ENCODE measurements at places on chromosomes 4 and X.

GRCh38 chr4:126530996-126531585, 1101.7 kb upstream of the INTU start:
- peak; percentile 19 for DNase-seq

DNA sequence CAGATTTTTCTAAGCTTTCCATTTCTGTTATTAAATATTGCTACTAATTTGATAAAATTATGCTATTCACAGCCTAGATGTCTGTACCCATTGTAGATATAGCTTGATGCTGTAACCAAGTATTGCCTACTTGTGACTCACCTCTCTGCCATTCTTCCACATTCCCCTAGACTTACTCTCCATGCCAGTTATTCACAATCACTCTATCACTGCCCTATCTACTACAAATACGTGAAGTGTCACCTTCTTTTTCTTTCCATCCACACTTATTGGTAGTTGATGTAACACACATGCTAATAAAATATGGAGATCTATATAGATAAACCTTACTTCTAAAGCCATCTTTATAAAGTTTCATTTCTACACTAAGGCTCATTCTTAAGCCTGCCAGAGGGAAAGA, 179.4 kb upstream of the PACRGL start:
- DNase-seq, result peak; percentile 80

DNA sequence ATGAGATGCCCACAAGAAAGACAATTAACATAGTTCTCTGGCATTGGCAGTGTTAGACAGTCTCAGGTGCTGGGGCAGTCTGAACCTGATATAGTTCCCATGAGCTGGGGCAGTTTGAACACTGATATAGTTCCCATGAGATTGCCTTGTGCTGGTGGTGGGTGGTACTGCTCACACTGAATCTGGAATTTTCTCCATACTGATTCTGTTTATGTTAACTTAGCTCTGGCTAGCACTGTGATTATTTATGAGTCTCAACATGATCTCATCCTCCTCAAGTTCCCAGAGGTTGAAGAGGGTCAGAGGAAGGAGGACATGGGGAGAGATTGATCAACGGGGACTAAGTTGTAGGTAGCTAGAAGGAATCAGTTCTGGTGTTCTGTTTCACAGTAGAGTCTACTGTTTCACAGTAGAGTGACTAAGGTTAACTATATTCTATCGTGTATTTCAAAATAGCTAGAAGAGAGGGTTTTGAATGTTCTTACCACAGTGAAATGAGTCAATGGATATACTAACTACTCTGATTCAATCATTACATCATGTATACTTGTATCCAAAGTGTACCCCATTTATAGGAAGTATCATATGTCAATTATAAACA, 379.9 kb downstream of the ADAM29 start:
- DNase-seq, result peak; percentile 59

DNA sequence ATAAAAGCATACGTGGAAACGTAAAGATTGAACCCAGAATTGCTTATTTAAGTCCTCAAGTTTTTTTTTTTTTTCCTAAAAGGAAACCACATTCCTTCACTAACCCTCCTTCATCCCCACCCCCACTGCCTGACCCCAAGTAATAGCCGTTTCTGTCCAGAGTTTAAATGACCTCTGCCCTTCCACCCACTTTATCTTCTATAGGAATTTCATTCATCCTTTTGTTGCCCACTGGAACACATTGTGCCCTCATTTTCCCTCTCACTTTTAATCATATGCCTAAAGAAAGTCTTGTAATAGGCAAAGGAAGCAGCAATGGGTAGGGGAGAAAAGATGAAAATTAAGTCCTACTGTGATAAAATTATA, 62.7 kb downstream of the SH3RF1 start:
- DNase-seq, result peak; percentile 73

DNA sequence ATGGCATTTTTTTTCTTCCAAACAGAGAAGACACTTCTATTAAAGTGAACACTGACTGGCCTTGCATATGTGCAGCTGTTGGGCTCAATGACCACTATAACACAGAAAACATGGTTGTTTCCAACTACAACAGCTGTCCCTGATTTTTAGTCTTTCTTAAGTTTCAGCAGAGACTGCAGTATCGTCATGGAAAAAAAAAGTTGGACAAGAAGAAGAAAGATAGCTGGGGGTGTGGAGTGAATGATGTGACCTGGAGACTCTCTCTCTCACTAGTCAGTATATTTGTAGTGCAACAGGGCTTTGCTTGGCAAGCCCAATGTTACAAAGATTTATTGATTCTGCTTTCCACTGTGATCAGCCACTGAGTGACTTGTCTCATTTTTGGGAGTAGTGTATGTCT, 29.5 kb upstream of the C4orf54 start:
- no peak for DNase-seq

GRCh38 chrX:49079489-49080428, at the start of gene WDR45:
Gene WDR45 (minus strand): TSS chrX:49079887. CDS start chrX:49078095, 1,792 bp downstream.
- DNase-seq, result peak; percentile 73

- DNase-seq, result no peak
Observed at GRCh38 chr4:120018786-120019185, 47.9 kb downstream of the MAD2L1 start.

DNA sequence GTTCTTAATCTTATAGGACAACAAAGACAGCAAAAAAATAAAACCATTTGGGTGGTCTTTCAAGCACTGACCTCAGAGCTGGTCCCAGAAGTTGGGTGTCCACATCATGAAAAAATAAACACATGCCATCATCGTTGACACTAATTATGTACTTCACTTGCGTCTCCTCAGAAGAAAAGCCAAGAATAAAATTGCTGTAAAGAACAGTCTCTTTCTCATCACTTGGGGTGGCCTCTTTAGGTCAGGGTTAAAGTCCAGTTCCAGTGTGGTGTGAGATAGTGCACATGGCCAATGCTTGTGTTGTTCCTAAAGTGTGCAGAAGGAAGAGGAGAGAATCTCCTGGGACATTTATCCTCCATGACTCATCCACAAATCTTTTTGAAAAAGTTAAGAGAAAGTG, 49.5 kb upstream of the IBSP start:
- no peak for DNase-seq

GRCh38 chrX:97030947-97031346, 147.2 kb downstream of the RPA4 start:
- DNase-seq, result no peak

DNA sequence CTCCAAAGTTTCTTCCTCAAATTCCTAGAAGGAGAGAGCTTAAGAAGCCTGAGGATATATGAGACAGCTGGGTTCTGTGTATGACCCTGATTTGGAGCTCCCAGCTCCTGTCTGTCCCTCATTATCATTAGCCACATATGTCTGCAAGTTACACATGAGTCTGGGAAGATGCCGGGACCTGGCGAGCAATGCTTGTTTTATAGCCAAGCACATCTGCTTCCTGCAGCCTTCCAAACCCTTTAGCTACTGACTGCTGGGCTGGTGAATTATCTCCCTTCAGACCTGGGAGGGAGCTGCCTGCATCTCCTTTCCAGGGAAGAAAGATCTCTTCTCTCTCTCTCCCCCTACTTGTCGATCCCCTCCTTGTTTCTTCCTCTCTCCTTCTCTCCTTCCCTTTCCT, 556.7 kb upstream of the BOD1L1 start:
- peak; percentile 41 for DNase-seq

DNA sequence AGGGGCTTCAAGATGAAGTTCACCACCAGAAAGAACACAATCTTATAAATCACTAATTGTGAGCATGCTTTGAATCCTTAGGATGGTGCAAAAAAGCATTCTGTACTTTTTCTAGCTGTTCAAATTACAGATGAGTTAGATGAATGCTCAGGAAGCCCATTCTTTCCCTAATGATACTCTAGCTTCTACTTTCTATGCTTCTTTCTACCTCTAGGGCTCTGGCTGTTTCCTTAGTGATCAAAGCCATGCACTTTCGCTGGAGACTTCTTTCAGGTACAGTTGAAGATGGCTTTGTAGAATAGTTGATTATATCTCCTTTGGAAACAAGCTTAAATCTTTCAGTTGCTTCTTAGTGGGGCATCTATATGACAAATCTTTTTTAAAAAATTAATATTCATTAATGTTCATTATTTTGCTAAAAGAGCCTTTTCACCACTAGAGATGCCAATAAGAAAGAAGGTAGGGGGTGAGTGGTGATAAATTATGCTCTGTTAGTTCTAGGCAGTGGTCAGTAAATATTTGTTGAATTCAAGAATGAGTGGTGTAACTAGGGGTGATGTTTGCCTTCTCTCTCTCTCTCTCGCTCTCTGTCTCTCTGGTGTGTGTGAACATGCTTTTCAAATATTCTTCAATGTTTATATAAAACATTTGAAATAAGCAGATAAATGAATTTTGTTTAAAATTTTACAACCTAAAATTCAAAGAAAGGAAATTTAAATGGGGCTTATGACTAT, 169.4 kb downstream of the GLUD2 start:
- DNase-seq, result no peak

DNA sequence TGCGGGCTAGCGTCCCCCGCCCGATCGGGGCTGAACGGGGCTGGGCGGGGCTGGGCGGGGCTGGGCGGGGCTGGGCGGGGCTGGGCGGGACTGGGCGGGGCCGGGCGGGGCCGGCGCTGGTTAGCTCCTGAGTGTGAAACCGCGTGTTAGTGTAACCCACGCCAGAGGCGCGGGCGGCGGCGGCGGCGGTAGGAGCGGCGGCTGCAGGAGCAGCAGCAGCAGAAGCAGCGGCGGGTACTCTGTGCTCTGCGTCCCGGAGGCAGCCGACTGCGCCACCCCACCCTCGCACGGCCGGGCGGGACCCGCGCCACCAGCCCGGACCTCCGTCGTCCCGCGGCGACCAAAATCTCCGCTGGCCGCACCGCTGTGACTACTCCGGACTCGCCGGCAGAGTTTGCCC, 128.1 kb downstream of the LAS1L start:
- no peak for DNase-seq

- DNase-seq, result no peak
Observed at GRCh38 chr4:186701788-186702187, 21.9 kb downstream of the FAT1 start.

GRCh38 chr4:104763554-104764222, 269.0 kb upstream of the CXXC4 start:
- DNase-seq, result no peak

GRCh38 chr4:36321176-36321575, 39.8 kb downstream of the DTHD1 start:
- no peak for DNase-seq

DNA sequence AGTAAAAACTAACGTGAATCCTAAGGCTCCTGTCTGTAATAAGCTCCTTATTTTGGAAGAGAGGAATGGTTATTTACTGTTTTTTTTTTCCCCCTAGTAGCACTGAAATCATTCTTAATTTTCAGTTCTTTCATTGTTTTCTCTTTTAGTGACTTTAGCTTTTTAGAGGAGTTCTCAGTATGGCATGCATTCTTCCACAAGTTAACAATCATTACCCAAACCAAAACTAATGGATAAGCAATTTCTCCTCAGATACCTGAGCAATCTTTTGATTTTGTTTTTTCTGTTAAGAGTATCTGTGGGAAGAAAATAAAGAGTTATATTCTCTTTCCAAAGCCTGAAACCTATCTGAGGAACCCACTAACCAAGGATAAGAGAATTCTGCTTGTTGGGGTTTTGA, 16.7 kb upstream of the PPA2 start:
- no peak for DNase-seq

DNA sequence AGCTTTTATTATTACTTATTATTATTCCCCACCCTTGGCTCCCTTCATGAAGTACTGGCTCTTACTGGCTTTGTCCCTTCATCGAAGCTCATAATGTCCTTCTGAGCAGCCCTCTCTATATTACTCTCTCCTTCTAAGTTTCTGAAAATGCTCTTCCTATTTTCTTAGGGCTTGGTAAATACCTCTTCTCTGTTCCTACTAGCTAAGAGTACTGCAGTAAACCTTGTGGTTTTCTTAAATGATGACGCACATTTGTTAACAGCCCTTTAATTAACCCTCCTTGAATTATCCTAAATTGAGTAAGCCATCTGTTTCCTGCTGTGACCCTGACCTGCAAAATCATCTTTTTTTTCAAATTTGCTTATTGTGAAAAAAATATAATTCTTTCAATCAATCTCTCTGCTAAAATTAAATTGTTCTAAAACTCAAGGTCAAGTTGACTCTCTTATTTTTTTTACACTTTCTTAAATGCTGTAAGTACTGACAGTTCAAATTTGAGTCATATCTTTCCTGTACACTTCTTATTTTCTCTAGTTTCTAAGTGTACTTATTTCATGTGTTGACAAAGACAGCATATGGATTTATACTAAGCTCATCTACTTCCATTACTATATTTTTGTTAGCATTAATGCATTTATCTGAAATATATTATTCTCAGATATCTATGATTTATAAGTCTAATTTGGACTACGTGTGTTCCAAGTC, 148.9 kb downstream of the ADAM29 start:
- no peak for DNase-seq

DNA sequence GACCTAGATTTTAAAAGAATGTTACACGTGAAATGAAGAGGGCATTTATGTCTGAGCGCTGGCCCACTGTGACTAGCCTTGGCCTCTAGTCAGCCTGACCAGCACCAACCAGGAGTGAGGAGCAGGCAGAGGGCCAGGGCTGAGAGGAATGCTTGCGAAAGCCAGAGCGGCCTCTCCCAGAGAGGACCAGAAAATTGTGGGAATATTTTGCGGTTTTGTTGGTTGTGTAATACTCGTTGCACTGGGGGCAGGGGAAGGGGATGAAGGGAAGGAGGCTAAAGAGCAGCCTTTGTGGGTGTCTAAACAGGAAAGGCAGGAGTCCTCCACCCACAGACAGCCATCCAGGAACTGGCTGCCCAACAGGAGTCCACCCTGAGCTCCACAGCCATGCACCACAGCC, 3.8 kb downstream of the GABRE start:
- peak; percentile 94 for DNase-seq

GRCh38 chrX:14427614-14428013, 101.7 kb upstream of the GLRA2 start:
- no peak for DNase-seq

GRCh38 chr4:189311251-189311650, 629.4 kb upstream of the FRG1 start:
- DNase-seq, result no peak

- DNase-seq, result peak; percentile 69
Observed at GRCh38 chr4:184347251-184348239, 126.8 kb downstream of the IRF2 start.

DNA sequence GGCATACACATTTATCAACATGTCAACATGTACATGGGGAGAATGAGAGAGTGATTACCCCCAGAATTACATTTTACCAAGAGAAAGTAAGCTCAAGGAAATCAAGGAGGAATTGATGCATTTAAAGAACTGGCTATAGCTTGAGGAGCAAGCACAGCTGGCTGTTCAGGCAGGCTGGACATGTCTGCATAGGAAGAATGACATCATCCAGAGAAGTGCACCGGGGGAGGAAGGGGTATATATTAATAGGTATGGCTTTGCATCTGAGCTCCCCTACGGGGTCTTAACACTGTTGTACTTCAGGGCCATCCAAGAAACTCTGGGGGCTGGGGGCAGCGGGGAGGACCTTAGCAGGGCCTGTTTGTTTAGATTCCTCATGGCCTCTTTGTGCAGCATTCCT, 222.4 kb upstream of the VCX start:
- DNase-seq, result no peak

All from fibroblast of lung (primary cell).